ENCODE measurements at places on chromosomes 5 and 9. TPM values are rescaled to one million over a fixed set of nuclear protein-coding genes. Genes with fewer than 3 reads are reported as not detected.

Gene DBH
- not detected for total RNA-seq

Gene MTX3
- total RNA-seq, result 17.2 TPM

Gene RORB
- total RNA-seq, result under 0.01 TPM

Gene MEGF10
- under 0.01 TPM for total RNA-seq

Gene GABRA1
- total RNA-seq, result not detected

Gene DOCK8
- 0.19 TPM for total RNA-seq

Gene MAP1B
- total RNA-seq, result 501 TPM

Gene SAPCD2
- 10.4 TPM for total RNA-seq

Gene CCL28
- 6.2 TPM for total RNA-seq

Gene MLANA
- not detected for total RNA-seq

Gene TAF11L10
- total RNA-seq, result not detected

Gene N4BP3
- total RNA-seq, result 0.85 TPM

Gene CDH9
- total RNA-seq, result not detected

Gene ST6GALNAC4
- 33.3 TPM for total RNA-seq

Gene ATP6V1G1
- 108 TPM for total RNA-seq

Gene HEMGN
- total RNA-seq, result not detected

Gene VPS13A
- 17.3 TPM for total RNA-seq

Gene C9orf153
- total RNA-seq, result 0.56 TPM
